GM03348 (cell line): ENCODE measurements at places on chromosomes 1 and 21.
A peak's percentile ranks its signal among the peaks of the same experiment; 100 is the strongest.

GRCh38 chr1:220235462-220235861 is 36.8 kb downstream of the RAB3GAP2 start:
- DNase-seq: no peak

- no peak for DNase-seq
Observed at GRCh38 chr1:163585796-163586195, 264.0 kb downstream of the NUF2 start.

- no peak for DNase-seq
Observed at GRCh38 chr1:76669624-76670315, 197.5 kb upstream of the ST6GALNAC5 start.

DNA sequence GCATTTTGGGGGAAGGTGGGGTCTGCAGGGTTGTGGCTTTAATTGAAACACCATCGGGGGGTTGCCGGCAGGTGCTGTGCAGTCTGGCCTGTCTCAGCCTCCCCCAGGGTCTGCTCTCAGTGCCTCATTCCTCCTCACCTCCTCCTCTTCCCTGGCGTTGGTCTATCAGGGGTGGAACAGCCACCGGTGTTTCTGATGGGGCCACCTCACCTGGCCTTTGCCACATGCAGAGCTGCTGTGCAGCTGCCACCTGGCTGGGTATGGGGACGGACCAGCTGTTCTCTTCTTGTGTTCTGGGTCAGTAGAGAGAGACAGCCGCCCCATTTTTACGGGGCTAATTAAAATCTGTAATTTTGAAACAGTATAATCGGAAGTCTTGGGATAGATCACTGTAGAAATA is 53.9 kb downstream of the SPSB1 start:
- no peak for DNase-seq

- DNase-seq: no peak
Observed at GRCh38 chr21:42379426-42380215, 13.3 kb upstream of the TFF1 start.

DNA sequence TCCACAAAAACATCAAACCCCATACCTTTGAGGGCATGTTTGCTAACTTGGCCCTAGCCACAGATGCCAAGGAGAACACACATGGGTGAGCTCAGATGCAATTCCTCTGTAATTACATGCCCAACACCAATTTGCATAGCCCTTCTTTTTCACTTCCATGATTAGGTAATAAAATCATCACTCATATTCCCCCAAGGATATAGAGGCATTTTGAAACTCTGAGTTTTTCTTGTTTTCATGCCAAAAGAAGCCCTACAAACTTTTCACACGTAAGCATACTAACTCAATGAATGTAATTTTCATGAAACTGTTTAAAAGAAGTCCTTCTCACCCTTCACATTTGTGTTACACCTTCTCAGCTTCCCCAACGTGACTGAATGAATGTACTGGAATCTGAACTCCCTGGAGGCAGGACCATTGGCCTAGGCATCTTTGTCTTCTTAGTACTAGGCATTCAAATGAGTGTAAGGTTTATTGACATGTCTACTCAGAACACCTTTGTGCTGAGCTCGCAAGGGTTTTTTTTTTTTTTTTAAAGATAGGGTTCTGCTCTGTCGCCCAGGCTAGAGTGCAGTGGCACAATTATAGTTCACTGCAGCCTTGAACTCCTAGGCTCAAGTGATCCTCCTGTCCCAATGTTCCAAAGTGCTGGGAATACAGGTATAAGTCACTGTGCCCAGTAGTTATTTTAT is 31.0 kb downstream of the FBXO42 start:
- peak; percentile 20 for DNase-seq

DNA sequence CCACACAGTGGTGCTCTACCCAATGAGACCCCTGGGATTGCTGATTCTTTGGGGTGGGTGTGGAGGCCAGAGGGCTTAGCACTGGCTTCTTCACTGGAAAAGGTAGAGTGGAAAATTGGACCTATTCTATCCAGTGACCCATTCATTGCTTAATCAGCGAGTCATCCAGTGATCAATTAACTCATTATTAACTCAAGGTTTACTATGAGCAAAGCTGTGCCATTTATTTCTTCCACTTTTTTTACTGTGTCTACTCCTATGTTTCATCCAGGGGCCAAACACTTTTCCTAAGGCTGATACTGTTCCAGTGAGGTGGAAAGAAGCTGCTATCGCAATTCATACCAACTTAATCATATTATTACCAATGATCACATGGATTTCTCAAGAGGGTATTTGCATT is 363.9 kb downstream of the RPS6KC1 start:
- DNase-seq: no peak

- no peak for DNase-seq
Observed at GRCh38 chr1:218090459-218090858, 194.6 kb upstream of the RRP15 start.

GRCh38 chr1:181588631-181589030 is 105.3 kb downstream of the CACNA1E start:
- DNase-seq: no peak

DNA sequence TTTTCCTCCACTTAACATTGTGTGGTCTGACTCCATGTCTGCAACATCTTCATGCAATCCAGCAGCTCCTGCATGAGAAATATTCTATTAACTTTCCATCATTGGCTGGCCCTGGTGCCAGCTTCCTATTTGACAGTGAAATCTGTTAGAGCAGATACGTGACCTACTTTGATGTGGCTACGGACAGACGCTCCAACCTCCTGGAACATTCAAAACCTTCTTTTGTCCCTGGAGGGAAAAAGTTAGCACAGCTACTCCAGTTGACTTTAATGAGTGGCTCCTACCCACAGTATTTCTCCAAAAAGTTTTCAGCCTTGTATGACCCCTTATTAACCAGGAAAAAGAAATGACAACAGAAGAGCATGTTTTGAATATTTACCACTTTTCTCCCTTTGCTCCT is 22.0 kb downstream of the PRAMEF20 start:
- DNase-seq: no peak

GRCh38 chr1:48552420-48552819 is 80.4 kb upstream of the SPATA6 start:
- DNase-seq: no peak

DNA sequence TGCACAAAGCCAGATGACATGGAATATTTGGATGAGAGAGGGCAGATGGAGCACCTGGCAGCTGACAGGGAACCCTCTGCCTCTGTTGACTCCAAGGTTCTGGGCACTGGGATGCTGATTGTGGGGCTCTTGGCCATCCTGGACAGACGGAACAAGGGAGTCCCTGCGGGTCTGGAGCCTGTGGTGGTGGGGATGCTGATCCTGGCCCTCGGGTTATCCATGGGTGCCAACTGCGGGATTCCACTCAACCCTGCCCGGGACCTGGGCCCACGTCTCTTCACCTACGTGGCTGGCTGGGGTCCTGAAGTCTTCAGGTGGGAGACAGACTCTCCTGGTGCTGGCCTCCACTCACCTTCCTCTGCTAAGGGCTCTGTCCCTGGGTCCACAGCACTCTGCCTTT is 1.8 kb upstream of the ATP8B2 start:
- no peak for DNase-seq

DNA sequence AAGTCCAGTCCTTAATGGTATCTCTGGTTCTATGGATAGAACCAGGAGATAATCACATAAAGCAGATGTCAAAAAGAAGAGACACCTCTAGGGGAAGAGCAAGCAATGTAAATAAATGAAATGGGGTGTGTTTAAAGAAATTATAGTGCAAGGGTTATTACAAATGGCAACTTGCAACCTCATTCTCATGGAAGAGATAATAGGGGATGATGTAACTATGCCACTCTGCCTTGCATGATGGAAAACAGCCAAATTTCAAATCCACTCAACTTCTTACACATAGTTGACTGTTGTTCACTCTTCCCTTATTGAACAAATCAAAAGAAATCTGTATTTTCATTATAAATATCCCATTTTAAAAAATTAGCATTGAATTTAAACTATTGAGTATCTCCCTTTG is 274.0 kb upstream of the TMPRSS15 start:
- no peak for DNase-seq

GRCh38 chr1:1236176-1236763 is 4.2 kb downstream of the B3GALT6 start:
- no peak for DNase-seq

DNA sequence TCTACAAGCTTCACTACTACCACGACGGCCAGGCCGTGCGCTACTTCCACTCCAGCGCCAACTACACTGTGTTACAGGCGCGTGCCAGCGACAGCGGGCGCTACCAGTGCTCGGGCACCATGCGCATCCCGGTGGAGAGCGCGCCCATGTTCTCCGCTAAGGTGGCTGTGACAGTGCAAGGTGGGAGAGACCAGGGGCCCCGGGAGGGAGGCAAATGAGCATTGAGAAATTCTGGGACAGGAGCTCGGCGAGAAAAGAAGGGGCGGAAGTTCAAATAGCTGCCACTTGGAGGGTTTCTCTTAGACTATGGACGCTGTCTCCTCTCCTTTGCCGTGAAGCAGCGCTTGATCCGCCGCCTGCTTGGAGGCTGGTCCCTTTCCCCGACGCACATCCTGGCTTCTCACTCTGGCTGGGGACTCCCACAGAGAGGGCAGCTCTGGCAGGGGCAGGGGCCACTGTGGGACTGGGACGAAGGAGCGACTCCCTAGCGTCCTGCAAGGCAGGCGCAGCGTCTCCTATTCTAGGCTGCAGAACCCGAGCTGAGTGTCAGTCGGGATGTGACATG is 4.6 kb downstream of the FCRLB start:
- DNase-seq: peak; percentile 55

DNA sequence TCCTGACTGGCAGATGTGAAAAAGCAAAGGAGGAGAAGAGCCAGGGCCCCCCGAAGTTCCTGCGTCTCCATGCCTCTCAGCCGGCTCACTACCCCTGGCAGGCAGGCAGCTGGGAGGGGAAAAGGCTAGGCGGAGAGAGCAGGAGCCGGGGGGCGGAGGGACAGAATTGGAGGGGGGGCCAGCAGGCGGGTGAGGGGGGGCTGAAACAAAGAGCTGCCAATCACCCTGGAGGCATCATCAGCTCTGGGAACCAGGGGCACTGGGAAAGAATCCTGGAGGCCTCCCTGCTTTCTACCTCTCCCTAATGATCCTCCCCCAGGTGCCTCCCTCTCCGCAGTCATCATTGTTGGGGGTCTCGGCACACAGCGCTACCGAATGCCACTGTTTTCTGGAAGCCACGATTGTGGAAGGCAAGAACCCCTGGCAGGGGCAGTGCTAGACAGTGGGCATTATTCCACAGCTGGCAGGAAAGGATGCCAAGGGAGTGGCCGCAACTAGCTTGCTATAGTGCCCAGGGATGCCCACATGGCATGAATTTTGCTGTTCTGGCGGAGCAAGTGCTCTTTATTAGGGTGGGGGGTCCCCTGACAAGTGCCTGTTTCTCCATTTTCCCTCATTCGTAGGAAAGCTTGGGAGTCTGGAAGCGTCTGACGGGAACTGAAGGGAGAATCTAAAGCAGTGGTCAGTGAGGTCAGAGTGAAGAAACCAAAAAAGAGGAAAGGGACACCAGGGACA is at the start of gene THBS3:
TSS of gene THBS3 (minus strand) at position 92 of the 735 bp plus-strand sequence. CDS start at position 71, 21 bp downstream.
- peak; percentile 48 for DNase-seq

DNA sequence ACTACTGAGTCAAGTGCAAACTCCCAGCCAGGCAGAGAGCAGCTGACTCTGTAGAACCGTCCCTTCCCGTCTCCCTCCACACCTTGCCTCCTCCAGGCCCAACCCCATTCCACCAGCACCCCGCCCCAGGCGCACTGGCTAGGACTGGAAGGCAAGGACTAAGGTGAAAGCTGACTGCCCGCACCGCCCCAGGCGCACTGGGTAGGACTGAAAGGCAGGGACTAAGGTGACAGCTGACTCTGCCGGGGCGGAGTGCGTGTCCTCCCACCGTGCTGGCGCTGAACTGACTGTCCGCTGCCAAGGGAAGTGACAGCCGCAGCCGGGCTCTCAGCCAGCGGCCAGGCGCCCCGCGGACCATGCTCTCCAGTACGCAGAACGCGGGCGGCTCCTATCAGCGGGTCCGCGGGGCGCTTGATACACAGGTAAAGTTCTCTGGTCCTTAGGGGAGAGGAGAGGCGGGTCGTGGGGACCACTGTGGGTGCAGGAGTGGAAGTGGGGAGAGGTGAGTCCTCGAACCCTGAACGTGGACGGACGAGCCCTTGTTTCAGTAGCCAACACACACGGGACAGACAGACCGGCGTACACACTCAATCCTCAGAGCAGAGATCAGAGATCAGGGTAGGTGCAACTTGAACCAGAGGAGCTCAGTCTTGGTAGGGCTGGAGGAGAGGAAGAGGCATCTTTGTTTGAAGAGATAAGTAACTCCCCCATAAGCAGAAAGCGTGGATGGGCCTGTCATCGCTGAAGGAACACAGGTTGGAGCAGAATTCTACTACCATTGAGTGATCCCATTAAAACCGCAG is 58.0 kb downstream of the RBM11 start:
- no peak for DNase-seq

GRCh38 chr1:193674292-193674944 is 488.0 kb upstream of the B3GALT2 start:
- DNase-seq: no peak

- peak; percentile 66 for DNase-seq
Observed at GRCh38 chr1:14929547-14930246, 223.8 kb upstream of the TMEM51 start.

GRCh38 chr1:92747735-92748134 is 37.2 kb downstream of the EVI5 start:
- peak; percentile 24 for DNase-seq

- DNase-seq: peak; percentile 88
Observed at GRCh38 chr1:179229214-179230140, at the start of gene ABL2. ABL2 (minus strand) TSS chr1:179229677; CDS start chr1:179229397, 280 bp downstream.

DNA sequence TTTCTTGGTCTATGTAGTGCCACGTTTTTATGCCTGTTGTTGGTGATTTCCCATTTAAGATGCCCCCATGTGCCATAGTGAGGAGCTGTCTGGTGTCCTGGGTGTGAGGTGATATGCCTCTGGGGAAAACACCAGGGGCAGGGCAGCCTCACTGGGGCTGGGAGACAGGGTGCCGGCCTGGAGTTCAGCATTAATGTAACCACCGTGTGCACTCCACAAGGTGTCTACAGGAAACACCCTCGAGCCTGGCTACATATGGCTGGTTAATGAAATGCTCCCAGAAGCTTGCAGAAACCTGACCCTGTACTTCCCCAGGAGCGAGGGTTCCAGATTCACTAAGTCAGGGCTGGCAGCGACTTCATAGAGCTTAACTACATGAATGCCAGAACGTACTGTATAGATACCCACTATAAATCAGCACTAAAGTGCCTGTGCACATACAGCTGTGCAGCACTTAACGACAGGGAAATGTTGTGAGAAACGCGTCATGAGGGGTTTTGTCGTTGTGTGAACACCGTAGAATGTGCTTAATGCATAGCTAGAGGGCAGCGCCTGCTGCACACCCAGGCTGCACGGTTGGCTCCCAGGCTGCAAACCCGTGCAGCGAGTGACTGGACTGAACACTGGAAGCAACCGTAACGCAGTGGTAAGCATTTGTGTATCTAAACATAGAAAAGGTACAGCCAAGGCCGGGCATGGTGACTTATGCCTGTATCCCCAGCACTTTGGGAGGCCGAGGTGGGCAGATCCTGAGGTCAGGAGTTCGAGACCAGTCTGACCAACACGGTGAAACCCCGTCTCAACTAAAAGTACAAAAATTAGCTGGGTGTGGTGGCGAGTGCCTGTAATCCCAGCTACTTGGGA is 10.4 kb downstream of the TFF2 start:
- DNase-seq: no peak

GRCh38 chr1:235366286-235366685 is 941 bp upstream of the TBCE start:
- DNase-seq: no peak
